Tibial nerve (tissue), 4 donors: ENCODE measurements at places on chromosomes 16 and 17. TPM values are rescaled to one million over a fixed set of nuclear protein-coding genes. Genes with fewer than 3 reads are reported as not detected.
A peak's percentile ranks its signal among the peaks of the same experiment; 100 is the strongest.

DNA sequence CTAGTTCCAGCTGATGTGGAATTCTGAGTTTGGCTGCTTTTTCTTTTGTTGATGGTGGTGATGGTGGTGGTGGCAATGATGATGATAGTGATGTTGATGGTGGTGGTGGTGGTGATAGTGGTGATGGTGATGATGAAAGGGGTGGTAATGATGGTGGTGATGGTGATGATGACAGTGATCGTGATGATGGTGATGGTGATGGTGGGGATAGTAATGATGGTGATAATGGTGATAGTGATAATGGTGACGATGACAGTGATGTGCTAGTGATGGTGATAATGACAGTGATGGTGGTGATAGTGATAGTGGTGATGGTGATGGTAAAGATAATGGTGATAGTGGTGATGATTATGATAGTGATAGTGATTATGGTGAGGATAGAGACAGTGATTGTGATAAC, 61.5 kb downstream of the BMERB1 start:
- peaks cover 6% of the 10 kb centered on the region for H3K4me1 ChIP-seq
- no peaks in the 10 kb centered on the region for H3K36me3 ChIP-seq
- no peaks in the 10 kb centered on the region for H3K27me3 ChIP-seq

DNA sequence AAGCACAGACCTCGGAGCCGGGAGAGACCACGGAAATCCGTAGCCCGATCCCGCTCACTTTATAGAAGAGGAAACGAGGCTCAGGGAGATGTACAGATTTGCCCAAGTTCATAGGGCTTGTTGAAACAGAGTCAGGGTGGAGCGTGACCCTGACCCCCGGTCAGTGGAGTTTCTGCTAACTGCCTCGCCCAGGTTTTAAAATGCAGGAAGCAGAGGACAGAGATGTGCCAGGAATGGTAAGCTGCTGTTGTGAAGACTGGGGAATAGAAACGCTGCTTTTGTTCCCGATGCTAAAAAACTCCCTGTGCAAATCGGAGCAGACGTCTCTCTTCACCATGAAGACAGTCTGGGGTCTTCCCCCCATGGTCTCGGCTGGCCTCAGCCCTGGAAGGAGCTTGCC, 403.0 kb downstream of the SEC14L1 start:
- DNase-seq = no peak
- H3K27ac ChIP-seq = no peak overlapping the region
- H3K4me1 ChIP-seq = no peaks in the 10 kb centered on the region
- H3K36me3 ChIP-seq = no peaks in the 10 kb centered on the region

GRCh38 chr16:54216268-54216667, 70.3 kb downstream of the IRX3 start:
- DNase-seq = peak; percentile 77
- H3K27me3 ChIP-seq = no peaks in the 10 kb centered on the region
- no peaks in the 10 kb centered on the region for H3K36me3 ChIP-seq

GRCh38 chr16:1871974-1872635, at the start of gene MEIOB:
Gene MEIOB, minus strand, starts transcription at chr16:1872164. Its CDS starts 3,989 bp downstream, at chr16:1868175.
- no peak within 1 kb of the TSS for H3K4me3 ChIP-seq
- DNase-seq = no peak
- peaks cover 6% of the 10 kb centered on the region for H3K4me1 ChIP-seq

Gene OSBPL7
- 13.4 TPM for total RNA-seq
